ENCODE measurements at places on chromosomes 7 and 10.

GRCh38 chr10:73810358-73810734 lies 1.1 kb downstream of the NDST2 start:
- DNase-seq = no peak

GRCh38 chr7:77887567-77887966 lies 89.0 kb downstream of the PHTF2 start:
- DNase-seq = no peak

- no peak for DNase-seq
Measured at GRCh38 chr7:40162516-40162915, 27.7 kb downstream of the SUGCT start.

DNA sequence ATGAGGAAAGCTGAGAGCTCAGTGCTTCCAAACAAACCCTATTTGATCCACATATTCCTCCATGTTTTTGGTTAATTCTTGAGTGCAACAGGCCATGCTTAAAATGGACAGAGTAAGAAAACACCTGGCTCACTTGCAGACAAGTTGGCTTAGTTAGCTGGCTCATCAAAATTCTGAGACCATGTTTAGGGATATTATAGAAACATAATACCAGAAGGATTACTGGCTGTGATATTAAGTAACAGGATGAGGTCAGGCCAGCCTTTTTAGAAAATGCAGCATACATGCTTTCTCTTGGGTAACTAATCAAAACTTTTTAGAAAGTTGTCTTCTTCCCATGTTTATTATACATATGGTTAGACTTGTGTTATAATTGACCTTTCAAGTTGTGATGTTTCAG lies 867.2 kb upstream of the LRRTM3 start:
- DNase-seq = no peak

DNA sequence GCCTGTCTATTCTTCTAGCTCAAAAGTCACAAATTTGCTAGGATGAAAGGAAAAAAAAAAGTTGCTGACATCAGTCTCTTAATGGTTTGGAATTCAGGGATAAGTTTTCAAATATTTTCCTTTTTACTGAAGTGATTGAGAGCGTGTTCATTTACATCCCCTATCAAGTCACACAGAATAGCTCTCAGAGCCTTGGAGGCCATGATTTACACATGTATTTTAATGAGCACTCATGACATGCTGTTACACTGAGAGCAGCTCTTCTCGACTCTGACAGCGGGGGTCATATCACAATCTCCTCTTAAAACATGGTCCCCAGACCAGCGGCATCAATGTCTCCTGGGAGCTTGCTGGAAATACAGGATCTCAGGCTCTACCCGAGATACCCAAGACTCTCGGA lies 232.7 kb downstream of the POU6F2 start:
- DNase-seq = no peak

DNA sequence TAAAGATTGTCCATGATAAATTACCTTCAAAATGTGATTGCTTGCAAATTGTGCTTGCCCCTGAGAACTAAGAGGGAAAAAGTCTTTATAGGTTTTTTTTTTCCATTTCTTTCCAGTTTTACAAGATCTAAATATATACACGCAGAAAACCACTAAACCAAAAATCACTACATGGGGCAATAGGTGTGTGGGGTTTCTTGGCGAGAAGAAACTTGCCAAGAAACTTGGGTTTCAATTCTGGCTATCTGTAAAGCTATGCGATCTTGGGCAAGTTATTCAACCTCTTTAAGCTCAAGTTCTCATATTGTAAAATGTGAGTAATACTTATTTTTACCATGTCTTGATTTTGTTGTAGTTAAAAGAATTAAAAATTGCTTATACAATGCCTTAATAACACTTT lies 17.0 kb downstream of the CUBN start:
- DNase-seq = no peak

- DNase-seq = no peak
Measured at GRCh38 chr7:143300959-143301935, 13.1 kb downstream of the CASP2 start.

GRCh38 chr10:78306358-78306757 lies 272.7 kb downstream of the RPS24 start:
- no peak for DNase-seq

DNA sequence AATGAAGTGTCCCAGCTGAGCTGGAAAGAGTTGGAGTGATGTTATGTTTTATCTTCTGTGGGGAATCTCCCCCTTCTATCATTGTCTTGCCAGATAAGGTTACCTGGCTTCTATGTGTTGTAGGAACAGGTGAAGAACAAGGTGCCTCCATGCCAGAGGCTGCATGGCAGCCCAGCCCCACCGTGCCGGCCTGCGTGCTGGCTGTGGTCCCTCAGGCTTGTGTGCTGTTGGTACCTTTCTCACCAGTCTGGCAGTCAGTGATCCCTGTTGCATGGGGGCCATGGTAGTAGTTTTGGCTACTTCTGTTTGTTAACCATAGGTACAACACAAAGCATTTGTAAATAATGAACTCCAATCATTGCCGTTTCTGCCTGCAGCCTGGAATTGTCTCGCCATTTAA lies 37.9 kb downstream of the CCM2 start:
- DNase-seq = no peak

DNA sequence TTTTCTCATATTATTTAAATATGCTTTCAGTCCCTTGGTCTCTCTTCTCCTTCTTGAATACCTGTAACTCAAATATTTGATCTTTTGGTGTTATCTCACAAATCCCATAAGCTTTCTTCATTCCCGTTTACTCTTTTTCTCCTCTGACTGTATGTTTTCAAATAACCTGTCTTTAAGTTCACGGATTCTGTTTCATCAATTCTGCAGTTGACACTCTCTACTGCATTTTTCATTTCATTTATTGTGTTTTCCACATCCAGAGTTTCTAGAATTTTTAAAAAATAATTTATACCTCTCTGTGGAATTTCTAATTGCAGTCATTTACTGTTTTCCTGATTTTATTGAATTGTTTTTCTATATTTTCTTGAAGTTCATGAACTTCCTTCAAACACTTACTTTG lies 298.4 kb downstream of the PTPRN2 start:
- DNase-seq = no peak

- DNase-seq = no peak
Measured at GRCh38 chr10:36681751-36682632, 443.4 kb upstream of the ANKRD30A start.

DNA sequence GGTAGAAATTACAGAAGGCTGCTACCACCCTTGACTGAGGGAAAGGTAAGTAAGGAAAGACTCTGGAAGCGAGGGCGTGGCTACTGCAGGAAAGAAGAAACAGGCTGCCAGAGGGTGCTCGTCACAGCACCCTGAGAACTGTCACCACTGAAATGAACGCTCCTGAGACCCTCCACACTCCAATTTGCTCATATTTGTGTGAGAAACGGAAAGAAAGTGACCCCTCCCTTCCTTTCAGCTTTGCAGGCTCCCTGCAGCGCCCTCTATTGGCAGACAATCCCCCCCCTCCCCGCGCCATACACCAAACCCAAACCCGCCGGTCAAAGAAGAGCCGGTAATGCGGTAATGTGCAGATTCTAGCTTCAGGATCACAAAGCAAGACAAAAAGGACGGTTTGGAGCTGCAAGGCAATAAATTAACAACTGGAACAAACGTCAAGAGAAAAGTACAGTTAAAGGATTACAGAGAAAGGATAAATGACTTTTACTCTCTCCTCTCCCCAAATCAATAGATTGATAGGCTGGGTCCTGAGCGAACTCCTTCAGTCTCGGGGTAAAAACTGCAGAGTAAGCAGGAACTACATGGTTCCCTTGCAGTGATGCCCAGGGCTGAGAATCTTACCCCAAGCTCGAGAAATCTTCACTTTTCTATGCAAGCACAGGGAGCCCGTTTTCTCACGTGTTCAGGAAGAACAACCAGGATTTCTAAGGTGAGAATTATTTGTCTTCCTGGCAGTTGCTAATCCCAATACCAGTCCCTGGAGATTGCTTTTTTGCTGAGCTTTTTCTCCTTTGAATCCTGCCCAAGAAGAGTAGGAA lies 47.6 kb downstream of the STEAP1B start:
- DNase-seq = no peak

DNA sequence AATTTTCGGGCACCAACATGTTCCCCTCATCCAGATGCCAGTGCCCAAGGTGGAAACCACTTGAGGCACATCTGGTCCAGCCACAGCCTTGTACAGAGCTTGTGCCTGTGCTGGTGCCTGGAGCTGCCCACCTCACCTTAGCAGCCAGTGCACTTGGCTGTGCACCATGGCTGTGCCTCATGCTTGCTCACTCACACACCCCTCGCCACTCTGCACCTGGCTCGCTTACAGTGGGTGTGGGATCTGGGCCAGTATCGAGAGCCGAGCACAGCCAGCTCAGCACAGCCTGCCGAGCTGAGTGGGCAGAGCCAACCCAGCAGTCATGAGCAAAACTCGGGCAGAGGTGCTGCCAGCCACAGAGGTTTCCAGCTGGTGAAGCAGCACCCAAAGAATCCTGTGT lies 139.9 kb upstream of the NUPR2 start:
- DNase-seq = no peak

DNA sequence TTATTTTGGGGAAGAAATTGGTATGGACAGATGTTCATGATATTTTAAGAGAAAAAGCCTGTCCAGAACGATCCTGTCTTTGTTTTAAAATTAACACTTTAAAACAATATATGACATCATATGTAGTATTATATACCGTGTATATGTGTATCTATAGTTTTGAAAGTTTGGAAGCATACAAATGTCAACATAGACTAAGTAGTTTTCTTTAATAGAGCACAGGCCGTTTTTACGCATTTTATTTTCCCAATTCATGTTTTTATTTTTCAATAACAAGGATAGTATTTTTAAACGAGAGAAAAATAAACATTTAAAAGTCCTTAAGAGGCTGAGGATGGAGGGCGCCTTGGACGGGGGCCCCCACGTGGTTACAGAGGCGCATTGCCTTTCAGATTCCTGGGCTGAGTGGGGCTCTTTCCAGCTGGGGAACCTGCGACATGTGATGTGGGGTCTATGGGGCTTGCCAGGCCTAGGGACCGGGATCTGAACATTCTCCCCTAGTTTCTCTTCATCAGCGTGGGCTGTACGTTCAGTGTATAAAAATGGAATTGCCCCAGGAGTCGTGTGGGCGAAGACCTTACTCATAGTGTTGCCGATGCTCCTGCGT lies 127.8 kb upstream of the ZNF746 start:
- peak; percentile 39 for DNase-seq

GRCh38 chr7:81873559-81873958 lies 103.7 kb upstream of the HGF start:
- DNase-seq = no peak

DNA sequence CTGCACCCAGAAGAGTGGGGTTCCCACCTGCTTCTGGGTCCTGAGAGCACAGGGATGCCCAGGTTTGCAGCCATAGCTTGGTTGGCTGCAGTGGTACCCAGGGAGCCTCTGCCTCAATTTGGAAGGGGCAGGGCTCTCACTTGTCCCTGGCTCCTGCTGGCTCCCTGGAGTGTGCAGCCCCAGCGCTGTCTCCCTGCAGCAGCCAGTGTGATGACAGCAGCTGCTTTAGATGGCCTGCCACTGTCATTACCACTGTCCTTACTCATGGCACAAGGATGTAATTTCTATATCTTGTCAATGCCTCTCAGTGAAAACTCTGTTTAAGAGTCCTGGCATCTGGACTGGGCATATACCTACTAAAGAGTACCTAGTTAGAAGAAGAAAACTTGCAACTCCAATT lies 250.9 kb downstream of the KIF20B start:
- no peak for DNase-seq

DNA sequence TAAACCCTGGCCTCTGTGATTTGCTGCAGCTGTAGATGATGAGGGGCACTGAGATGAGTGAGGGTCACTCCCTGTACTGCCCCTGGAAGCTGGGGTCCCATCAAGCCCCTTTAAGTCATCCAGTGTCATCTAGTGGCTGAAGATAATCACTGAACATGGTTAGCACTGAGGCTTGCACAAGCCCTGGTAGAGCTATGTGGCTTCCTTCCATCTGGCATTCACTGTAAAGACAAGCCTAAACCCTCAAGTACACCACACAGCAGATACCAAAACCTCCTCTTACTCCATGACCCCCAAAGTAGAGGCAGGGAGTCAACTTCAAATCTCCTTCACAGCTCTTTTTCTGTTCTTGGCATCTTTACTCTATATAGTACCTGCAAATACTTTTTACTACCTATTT lies 72.7 kb upstream of the MRLN start:
- DNase-seq = no peak

GRCh38 chr10:124388823-124389612 lies 29.7 kb downstream of the OAT start:
- peak; percentile 89 for DNase-seq

- DNase-seq = no peak
Measured at GRCh38 chr10:62657244-62657835, 147.2 kb upstream of the ADO start.

GRCh38 chr7:125423458-125424155 lies 494.0 kb upstream of the POT1 start:
- DNase-seq = no peak

GRCh38 chr7:150879345-150879744 lies 27.0 kb downstream of the AOC1 start:
- no peak for DNase-seq

DNA sequence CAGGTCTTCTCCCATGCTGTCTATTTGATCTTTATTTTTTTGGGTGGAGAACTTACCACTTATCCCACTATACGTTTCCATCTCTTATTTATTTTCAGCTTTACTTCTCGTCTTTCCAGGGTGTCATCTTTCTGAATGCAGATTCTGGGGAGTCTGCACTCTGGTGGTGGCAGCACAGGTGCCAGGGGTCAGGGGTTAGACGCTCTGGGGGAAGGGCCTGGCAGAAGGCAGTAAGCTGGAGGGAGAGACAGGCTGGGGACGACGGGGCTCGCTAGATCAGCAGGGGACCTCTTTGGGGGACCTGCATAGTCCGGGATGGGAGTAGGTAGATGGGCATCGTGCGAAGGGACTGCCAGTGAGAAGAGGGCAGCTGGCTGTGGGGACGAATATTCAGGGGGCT lies 22.3 kb downstream of the CHST12 start:
- no peak for DNase-seq

DNA sequence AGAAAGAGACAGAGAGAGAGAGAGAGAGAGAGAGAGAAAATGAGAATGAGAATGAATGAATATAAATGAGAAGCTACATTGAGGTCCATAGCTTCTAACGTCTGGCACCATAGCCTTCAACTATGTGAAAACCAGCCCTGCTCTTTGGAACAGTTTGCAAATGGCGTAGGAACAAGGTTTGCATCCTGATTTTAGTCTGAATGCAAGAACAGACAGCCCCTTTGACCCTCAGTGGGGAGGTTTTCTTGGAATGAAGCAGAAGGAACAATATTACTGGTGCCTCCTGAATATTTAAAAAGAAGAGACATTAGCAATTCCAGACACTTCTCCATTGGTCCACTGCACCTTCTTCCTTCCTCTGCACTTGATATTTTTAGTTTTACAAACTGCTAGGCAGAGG lies 23.0 kb downstream of the LHPP start:
- no peak for DNase-seq

Data from stimulated activated CD4-positive, alpha-beta T cell treated with anti-CD3 and anti-CD28 coated beads, TNF-alpha, amount 100 ng/mL, for 24 hours (primary cell).